Posterior cingulate gyrus (tissue), 11 donors: ENCODE measurements at places on chromosomes 3 and 15.

- no peak for DNase-seq
These were observed 310.6 kb downstream of the PDCD6IP start for GRCh38 chr3:34109021-34109420.

- no peak for DNase-seq
These were observed 11.4 kb upstream of the OCA2 start for GRCh38 chr15:28110481-28110881.

DNA sequence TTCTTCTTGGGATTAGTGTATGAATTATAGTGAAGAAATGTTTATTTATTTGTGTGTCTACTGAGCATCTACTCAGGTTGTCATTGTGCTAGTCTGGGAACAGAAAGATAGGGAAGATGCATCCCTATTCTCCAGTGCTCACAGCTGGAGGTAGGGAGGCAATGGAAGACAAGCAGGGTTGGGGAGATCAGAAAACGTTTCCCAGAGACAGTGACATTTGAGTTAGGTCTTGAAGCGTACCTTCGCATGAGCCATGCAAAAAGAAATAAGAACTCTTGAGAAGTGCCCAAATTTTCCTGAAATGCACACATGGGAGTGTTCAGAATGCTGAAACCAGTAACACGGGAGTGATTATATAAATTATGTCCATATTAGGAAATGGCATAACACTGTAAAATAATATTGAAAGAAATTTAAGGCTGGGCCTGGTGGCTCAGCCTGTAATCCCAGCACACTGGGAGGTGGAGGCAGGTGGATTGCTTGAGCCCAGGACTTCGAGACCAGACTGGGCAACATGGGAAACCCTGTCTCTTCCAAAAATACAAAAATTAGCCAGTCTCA lies 5.3 kb upstream of the CEMIP start:
- no peak for DNase-seq

DNA sequence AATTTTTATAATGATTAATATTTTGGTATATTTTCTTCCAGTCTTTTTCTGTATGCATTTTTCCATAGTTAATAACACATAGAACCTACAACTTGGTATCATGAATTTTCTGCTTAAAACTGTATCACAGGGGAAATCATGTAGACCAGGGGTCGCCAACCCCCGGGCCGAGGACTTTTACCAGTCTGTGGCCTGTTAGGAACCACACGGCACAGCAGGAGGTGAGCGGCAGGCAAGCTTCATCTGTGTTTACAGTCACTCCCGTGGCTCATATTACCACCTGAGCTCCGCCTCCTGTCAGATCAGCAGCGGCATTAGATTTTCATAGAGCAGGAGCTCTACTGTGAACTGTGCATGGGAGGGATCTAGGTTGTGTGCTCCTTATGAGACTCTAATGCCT lies 54.7 kb downstream of the RPL22L1 start:
- DNase-seq: no peak

GRCh38 chr3:4065085-4065484 lies 238.1 kb upstream of the SETMAR start:
- DNase-seq: no peak

GRCh38 chr3:171018156-171018935 lies 8.2 kb downstream of the SLC2A2 start:
- no peak for DNase-seq

DNA sequence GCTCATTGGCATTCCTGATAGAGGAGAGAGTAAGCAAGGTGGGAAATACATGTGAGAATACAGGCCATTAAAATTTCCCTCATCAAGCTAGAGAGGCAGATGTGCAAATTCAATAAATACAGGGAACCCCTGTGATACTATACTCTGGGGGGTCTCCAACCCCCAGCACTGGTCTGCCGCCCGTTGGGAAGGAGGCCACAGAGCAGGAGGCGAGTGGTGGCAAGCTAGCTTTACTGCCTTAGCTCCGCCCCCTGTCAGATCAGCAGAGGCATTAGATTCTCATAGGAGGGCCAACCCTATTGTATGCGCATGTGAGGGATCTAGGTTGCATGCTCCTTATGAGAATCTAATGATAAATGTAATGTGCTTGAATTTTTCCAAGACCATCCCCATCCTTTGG lies 97.1 kb upstream of the PLSCR5 start:
- no peak for DNase-seq

GRCh38 chr3:5205165-5205941 lies 17.8 kb downstream of the EDEM1 start:
- no peak for DNase-seq

- no peak for DNase-seq
These were observed 51.7 kb upstream of the HES1 start for GRCh38 chr3:194084284-194084683.

DNA sequence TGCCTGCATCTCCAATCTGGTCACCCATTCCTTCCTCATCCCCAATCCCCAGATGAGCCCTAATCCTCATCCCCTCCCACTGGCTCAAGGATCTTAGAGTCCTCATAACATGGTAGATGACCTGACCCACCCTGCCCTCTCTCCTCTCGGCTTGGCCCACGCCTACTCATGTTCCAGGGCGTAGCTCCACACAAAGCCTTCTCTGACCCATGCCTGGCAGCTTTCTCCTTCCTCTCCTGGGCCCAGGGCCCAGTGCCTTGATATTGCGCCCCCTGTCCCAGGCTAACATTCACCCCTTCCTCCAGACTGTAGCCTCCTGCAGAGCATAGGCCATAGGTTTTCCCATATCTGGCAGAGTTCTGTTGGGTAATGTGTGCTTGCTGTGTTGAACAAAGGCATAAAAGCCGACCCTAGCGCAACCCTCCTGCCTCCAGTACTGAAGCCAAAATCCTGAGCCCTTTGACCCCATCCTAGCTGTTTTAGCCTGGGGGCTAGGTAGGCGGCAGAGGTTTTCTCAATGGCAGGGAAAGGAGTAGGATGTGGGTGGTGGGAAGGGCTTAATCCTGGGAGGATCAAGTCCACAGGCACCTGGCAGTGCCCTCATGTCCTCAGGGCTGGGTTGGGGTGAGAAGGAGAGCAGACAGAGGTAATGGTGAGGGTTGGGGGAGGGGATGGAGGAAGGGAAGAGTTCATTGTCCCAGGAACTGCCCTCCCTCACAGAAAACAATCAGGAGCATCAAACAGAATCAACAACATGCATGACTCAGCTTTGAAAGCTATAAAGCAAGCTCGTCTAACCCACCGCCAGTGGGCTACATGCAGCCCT lies 35.5 kb downstream of the MESD start:
- DNase-seq: no peak

GRCh38 chr3:176172492-176172891 lies 1024.8 kb downstream of the TBL1XR1 start:
- DNase-seq: no peak

DNA sequence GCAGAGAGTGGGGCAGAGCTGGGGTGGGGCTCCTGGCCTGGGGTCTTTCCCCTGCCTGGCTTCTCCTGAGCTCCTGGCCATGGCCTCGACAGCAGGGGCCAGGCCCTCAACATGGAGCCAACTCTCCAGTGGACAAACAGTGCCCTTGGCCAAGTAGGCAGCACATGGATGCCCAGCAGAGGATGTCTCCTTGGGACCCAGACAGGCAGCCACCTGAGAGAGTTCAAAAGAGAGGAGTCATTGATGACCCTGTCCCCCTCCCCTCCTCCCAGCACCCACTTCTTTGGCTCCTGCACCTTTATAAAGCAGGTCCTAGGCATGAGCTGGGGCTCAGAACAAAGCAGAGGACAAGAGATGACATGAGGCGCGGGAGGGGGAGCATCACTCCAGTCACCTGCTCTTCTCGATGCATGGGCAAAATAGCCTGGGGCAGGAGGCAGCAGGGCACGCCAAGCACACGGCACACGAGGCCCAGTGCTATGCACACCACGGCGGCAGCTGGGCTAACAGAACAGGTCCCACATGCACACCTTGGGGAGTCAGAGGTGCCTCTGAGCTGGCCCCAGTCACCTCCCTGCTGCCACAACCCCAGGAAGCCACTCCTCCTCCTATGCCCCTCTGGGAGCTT lies 27.4 kb downstream of the SHISA5 start:
- no peak for DNase-seq
